ENCODE measurements at places on chromosomes 4 and X. TPM values are rescaled to one million over a fixed set of nuclear protein-coding genes. Genes with fewer than 3 reads are reported as not detected.

DNA sequence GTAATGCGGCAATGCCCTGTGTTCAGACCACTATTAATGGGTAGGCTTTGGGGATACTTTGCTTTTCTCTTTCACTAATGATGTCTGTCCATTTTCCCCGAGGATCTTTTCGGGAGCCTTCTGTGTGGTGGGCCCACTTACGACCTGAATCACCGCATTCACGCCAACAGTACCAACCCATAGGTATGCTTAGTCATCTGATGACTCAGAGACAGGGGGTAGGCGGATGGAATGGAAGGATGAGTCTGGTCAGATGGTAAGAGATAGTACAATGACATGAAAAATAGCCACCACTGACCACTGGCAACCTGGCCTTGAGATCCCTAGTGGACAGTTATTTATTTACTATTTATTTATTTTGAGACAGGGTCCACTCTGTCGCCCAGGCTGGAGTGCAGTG lies 76.0 kb upstream of the DHRSX start:
- DNase-seq = no peak

GRCh38 chr4:137446071-137446470 lies 86.2 kb downstream of the PCDH18 start:
- no peak for DNase-seq

GRCh38 chr4:142656178-142656577 lies 189.9 kb downstream of the INPP4B start:
- DNase-seq = no peak

- no peak for DNase-seq
Observed at GRCh38 chrX:9339603-9340491, 125.0 kb upstream of the TBL1X start.

- no peak for DNase-seq
Observed at GRCh38 chr4:90495936-90496335, 368.7 kb downstream of the CCSER1 start.

DNA sequence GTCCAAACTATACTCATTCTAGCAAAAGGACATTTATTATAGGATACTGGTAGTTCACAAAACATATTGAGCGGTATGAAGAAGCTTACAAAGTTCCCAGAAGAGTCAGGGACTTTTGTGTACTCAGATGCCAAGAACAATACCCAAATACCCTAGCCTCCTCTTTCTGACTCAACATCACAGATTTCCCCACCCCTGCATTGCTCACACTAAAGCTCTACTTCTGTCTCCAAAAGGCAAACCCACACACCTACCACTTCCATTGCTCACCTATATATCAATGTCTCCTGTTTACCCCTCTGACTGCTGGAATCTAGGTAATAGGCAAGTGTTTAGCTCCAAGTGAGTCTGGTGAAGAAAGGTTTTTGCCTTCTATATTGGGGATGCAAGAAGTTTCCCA lies 100.7 kb upstream of the HCCS start:
- DNase-seq = no peak

DNA sequence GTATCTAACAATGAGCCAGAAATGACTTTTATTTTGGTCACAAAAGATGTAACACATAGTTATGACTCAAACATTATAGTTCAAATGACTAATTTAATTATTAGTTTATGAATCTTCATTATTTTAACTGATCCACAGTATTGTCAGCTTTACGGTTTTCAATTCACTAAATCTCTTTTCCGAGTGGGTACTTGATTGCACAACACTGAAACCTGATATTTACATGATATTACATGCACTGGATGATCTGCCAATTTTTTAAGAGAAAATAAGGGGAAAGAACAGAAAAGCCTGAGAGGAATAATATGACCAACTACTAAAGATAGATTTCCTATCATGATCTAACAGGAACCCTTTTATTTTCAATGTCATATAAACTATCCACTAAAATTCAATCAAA lies 1446.0 kb downstream of the FSTL5 start:
- no peak for DNase-seq

SMPX gene
- total RNA-seq = not detected

TCEAL7 gene
- total RNA-seq = 3.2 TPM

ARMCX2 gene
- total RNA-seq = 24.8 TPM

COL4A5 gene
- total RNA-seq = 26.0 TPM

SHISA3 gene
- 3.7 TPM for total RNA-seq
